Endothelial cell (in vitro differentiated cells): ENCODE measurements at places on chromosomes 13 and 19. TPM values are rescaled to one million over a fixed set of nuclear protein-coding genes. Genes with fewer than 3 reads are reported as not detected.
A peak's percentile ranks its signal among the peaks of the same experiment; 100 is the strongest.

GRCh38 chr13:80259159-80259558 lies 81.8 kb downstream of the SPRY2 start:
- no peaks in the 10 kb centered on the region for H3K27me3 ChIP-seq
- no peak overlapping the region for H3K27ac ChIP-seq
- H3K36me3 ChIP-seq, result peaks cover 6% of the 10 kb centered on the region
- H3K4me3 ChIP-seq, result no peak overlapping the region
- DNase-seq, result no peak

DNA sequence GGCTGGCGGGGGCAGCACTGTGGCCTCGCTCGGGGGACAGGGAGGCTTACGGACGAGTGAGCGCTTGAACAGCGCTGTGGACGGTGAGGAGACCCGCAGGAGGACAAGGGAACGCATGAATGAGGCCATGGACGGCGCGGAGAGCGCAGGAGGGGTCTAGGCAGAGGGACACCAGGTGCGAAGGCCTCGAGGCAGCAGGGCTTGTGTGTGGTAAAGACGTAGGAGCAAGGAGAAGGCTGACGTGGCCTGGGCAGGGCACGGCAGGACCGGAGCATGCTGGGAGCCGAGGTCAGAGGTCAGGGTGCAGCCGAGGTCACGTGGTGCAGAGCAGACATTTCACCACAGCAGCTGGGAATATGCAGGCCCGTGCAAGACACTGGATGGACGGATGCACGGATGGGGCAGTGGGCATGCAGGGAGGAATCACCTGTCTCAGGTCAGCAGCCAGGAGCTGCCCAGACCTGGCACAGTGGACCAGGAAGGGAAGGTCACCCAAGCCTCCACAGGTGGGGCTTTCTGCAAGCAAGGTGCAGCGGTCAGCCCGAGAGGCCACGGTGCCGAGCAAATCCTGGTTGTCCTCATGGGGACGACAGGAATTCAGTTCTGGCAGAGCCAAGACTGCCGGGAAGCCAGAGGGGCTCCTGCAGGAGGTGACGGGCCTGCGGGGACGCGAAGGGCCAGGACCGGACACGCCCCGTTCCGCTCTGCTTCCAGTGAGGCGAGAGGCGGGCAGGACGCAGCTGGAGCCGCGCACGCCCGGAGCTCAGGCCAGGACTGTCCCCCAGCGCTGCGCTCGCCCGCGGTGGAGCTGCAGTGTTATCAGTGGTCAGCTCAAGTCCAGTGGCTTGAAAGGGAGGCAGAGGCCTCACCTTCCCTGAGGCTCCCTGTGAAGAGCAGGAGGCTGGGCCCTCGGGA lies 72.2 kb downstream of the RASA3 start:
- peak overlapping the region; percentile 13 for H3K4me3 ChIP-seq
- H3K36me3 ChIP-seq, result peaks cover 11% of the 10 kb centered on the region
- H3K27ac ChIP-seq, result no peak overlapping the region
- peaks cover 25% of the 10 kb centered on the region for H3K4me1 ChIP-seq
- peaks cover 13% of the 10 kb centered on the region for H3K27me3 ChIP-seq

GRCh38 chr13:87356314-87356713 lies 314.9 kb upstream of the SLITRK5 start:
- no peak for DNase-seq
- no peaks in the 10 kb centered on the region for H3K4me1 ChIP-seq
- no peaks in the 10 kb centered on the region for H3K27me3 ChIP-seq

- no peak for DNase-seq
- peaks cover 32% of the 10 kb centered on the region for H3K27me3 ChIP-seq
- H3K4me3 ChIP-seq, result peak overlapping the region; percentile 20
- H3K36me3 ChIP-seq, result peaks cover 5% of the 10 kb centered on the region
- H3K27ac ChIP-seq, result peak overlapping the region; percentile 87
- peaks cover 45% of the 10 kb centered on the region for H3K4me1 ChIP-seq
These were observed 7.8 kb downstream of the GRIN2D start for GRCh38 chr19:48401287-48401686.

- no peaks in the 10 kb centered on the region for H3K36me3 ChIP-seq
- H3K27me3 ChIP-seq, result peaks cover 5% of the 10 kb centered on the region
- H3K27ac ChIP-seq, result no peak overlapping the region
- H3K4me3 ChIP-seq, result no peak overlapping the region
These were observed 115.8 kb downstream of the DNAJC15 start for GRCh38 chr13:43139211-43139610.

- H3K4me3 ChIP-seq, result no peak overlapping the region
- no peak overlapping the region for H3K27ac ChIP-seq
- no peaks in the 10 kb centered on the region for H3K27me3 ChIP-seq
- no peaks in the 10 kb centered on the region for H3K36me3 ChIP-seq
- no peaks in the 10 kb centered on the region for H3K4me1 ChIP-seq
These were observed 484.4 kb upstream of the PCDH20 start for GRCh38 chr13:61900033-61900432.

GRCh38 chr19:51263808-51264207 lies 12.9 kb downstream of the SIGLECL1 start:
- peaks cover 11% of the 10 kb centered on the region for H3K4me1 ChIP-seq
- no peak for DNase-seq
- H3K27me3 ChIP-seq, result peaks cover 3% of the 10 kb centered on the region

DNA sequence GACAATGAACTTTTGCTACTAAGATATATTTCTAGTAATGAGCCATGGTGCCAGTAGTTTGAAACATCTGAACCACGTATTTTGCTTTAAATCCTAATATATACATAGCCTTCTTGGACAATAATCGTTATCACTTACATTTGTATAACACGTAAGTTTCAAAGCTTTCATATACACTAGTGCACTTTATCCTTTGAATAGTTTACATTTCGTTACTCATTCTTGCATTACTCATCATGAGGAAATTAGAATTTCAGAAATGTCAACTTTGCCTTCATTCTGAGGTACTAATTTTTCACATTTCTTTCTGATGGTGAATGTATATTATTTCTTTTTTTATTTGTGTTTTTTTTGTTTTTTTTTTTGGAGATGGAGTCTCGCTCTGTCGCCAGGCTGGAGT lies 5.8 kb downstream of the KBTBD7 start:
- no peak overlapping the region for H3K4me3 ChIP-seq
- peaks cover 13% of the 10 kb centered on the region for H3K4me1 ChIP-seq
- no peak overlapping the region for H3K27ac ChIP-seq
- H3K27me3 ChIP-seq, result no peaks in the 10 kb centered on the region
- no peak for DNase-seq

GRCh38 chr13:97567510-97568243 lies 133.7 kb downstream of the RAP2A start:
- H3K27me3 ChIP-seq, result peaks cover 5% of the 10 kb centered on the region
- no peak overlapping the region for H3K4me3 ChIP-seq
- H3K4me1 ChIP-seq, result peaks cover 40% of the 10 kb centered on the region
- no peaks in the 10 kb centered on the region for H3K36me3 ChIP-seq

GRCh38 chr19:6572217-6572616 lies 18.7 kb downstream of the CD70 start:
- no peak for DNase-seq
- H3K4me1 ChIP-seq, result no peaks in the 10 kb centered on the region
- H3K36me3 ChIP-seq, result no peaks in the 10 kb centered on the region
- H3K27ac ChIP-seq, result no peak overlapping the region

- H3K4me1 ChIP-seq, result peaks cover 19% of the 10 kb centered on the region
- no peak for DNase-seq
- peaks cover 44% of the 10 kb centered on the region for H3K27me3 ChIP-seq
- no peak within 1 kb of the TSS for H3K4me3 ChIP-seq
- H3K27ac ChIP-seq, result no peak within 1 kb of the TSS
These were observed at the start of gene MEIS3 for GRCh38 chr19:47419030-47419783. Gene MEIS3, minus strand, starts transcription at chr19:47419527. Its CDS starts 446 bp downstream, at chr19:47419081.

- no peaks in the 10 kb centered on the region for H3K36me3 ChIP-seq
- H3K27ac ChIP-seq, result no peak overlapping the region
- no peaks in the 10 kb centered on the region for H3K27me3 ChIP-seq
- H3K4me1 ChIP-seq, result peaks cover 26% of the 10 kb centered on the region
These were observed 1.6 kb downstream of the SLC25A30 start for GRCh38 chr13:45416516-45417128.

GRCh38 chr13:36212789-36213188 lies 1.6 kb downstream of the SOHLH2 start:
- H3K4me3 ChIP-seq, result no peak overlapping the region
- H3K27me3 ChIP-seq, result no peaks in the 10 kb centered on the region
- H3K4me1 ChIP-seq, result no peaks in the 10 kb centered on the region
- H3K27ac ChIP-seq, result no peak overlapping the region
- H3K36me3 ChIP-seq, result no peaks in the 10 kb centered on the region

- no peak overlapping the region for H3K4me3 ChIP-seq
- no peaks in the 10 kb centered on the region for H3K4me1 ChIP-seq
- peaks cover 25% of the 10 kb centered on the region for H3K36me3 ChIP-seq
- H3K27ac ChIP-seq, result no peak overlapping the region
These were observed 39.1 kb downstream of the F2RL3 start for GRCh38 chr19:16927883-16928282.

DNA sequence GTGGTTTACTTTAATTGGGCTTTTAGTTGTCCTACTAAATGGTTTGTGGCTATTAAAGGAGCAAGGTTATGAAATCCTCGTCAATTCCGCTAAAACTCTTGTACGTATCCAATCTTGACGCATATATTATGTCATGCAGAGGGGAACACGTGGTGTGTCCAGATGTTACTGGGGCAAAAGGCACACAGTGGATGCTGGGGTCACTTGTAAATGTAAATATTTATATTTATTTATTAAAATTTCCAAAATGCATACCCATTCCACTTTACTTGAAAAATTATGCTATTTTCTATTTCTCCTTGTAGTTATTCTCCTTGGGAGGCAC lies 36.7 kb upstream of the SLC46A3 start:
- DNase-seq, result no peak
- H3K27ac ChIP-seq, result peak overlapping the region; percentile 96
- H3K36me3 ChIP-seq, result peaks cover 7% of the 10 kb centered on the region

GRCh38 chr13:25752957-25753551 lies 298.8 kb downstream of the SHISA2 start:
- no peaks in the 10 kb centered on the region for H3K27me3 ChIP-seq
- no peak for DNase-seq
- H3K4me1 ChIP-seq, result peaks cover 25% of the 10 kb centered on the region
- no peak overlapping the region for H3K27ac ChIP-seq
- H3K4me3 ChIP-seq, result no peak overlapping the region
- H3K36me3 ChIP-seq, result no peaks in the 10 kb centered on the region

DNA sequence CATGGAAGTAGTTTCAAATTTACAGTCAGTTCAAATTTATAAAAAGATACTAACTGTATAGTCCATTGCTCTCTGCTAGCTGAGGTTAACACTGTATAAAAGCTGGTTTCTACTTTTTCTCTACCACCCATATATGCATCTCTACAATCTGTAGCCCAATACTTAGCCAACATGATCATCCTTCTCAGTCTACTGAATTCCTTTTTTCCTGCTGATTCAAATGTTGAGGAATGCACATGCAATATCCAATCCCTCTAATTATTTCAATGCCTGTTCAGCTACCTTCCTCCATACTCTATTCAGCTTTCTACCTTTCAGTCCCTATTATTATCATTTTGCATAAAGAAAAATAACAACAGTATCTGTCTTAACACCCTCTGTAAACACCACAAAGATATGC lies 15.6 kb downstream of the KPNA3 start:
- peaks cover 13% of the 10 kb centered on the region for H3K4me1 ChIP-seq
- H3K4me3 ChIP-seq, result no peak overlapping the region
- DNase-seq, result no peak

DNA sequence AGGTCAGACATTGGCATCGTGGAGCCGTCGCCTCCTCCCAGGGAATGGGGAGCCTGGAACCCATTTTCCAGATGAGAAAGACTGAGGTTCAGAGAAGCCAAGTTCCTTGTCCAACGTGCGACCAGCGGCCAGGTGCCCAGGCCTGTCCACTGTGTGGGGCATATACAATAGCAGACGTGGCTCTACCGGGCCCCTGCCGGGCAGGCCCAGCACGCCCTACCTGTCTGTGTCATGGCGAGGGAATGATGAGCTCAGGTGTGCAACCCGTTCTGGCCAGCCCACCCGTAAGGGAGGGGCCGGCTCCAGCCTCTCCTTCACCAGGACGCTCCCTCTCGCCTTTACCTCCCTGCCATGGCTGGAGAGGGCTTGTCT lies 837 bp downstream of the GNA15 start:
- DNase-seq, result no peak
- peaks cover 7% of the 10 kb centered on the region for H3K4me1 ChIP-seq

DNA sequence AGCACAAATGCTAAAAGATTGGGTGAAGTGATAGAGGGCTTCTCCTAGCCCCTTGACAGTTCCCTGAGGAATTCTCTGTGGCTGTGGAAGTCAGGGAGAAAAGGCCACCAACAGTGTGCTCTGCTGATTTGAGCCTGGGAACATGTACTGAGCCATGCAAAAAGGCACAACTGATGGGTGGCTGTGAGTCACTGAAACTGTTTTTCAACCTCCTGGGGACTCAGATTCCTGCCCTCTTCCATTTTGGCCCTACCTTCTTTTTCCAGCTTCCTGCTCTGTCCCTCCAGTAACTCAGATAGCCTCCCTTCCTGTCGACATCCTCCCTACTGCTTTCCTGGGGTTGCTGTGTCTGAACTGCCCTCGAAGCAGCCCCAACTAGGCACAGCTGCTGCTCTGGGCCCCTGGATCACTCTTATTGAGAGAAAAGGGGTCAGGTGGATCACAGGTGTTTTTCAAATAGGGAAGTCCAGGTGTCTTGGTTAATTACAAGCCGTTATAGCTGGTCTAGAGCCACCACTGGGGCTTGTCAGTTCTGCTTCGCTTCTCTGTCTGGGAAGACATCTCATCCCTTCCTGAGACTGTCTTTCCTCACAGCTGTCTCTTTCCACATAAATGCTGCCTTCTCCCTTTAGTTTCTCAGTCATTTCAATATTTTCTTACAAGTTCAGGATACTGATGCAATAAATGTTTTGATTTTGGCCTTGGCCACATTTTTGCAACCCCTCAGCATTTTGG lies 13.7 kb downstream of the FAM124A start:
- DNase-seq, result no peak
- peaks cover 17% of the 10 kb centered on the region for H3K4me1 ChIP-seq
- peak overlapping the region; percentile 92 for H3K27ac ChIP-seq
- no peaks in the 10 kb centered on the region for H3K27me3 ChIP-seq

DNA sequence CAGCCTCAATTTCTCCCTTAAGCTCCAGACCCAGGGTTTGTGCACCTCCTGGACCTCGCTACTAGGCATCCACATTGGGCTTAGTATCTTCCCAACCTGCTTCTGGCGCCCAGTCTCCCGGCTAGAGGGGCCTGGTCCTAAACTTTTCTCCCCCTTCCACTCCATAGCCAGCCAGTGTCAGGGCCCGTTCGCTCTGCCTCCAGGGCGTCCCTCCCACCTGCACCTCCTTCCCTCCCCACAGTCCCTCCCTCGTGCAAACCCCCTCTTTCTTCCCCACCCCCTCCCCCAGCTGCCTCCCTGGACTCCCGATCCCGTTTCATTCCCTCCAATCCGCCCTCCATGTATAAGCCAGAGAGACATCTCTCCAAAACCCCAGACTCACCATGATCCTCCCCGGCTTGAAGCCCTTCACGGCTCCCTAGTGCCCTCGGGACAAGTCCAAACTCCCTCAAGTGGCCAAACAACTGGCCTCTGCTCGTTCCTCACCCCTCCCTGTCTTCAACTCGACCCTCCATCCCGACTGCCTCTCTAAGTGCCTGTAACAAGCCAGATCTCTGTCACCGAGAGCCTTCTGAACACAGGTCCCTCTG lies 997 bp upstream of the SAMD4B start:
- H3K27me3 ChIP-seq, result peaks cover 20% of the 10 kb centered on the region
- peak; percentile 31 for DNase-seq
- H3K4me1 ChIP-seq, result peaks cover 42% of the 10 kb centered on the region
- peak overlapping the region; percentile 94 for H3K27ac ChIP-seq
- peaks cover 14% of the 10 kb centered on the region for H3K36me3 ChIP-seq

Gene INSR
- 28.9 TPM for total RNA-seq

Gene OR1M1
- total RNA-seq, result not detected

Gene DACH1
- total RNA-seq, result 36.4 TPM

Gene KCTD4
- not detected for total RNA-seq

Gene ONECUT3
- not detected for total RNA-seq

Gene KCNC3
- total RNA-seq, result not detected

Gene ABCA7
- total RNA-seq, result 16.3 TPM

Gene ITGBL1
- total RNA-seq, result not detected

Gene VAV1
- not detected for total RNA-seq

Gene RDH8
- not detected for total RNA-seq

Gene PDX1
- 0.59 TPM for total RNA-seq

Gene TUBA3C
- total RNA-seq, result not detected

Gene CTXN1
- total RNA-seq, result 18.3 TPM
